ENCODE measurements at places on chromosomes 2 and 18.

DNA sequence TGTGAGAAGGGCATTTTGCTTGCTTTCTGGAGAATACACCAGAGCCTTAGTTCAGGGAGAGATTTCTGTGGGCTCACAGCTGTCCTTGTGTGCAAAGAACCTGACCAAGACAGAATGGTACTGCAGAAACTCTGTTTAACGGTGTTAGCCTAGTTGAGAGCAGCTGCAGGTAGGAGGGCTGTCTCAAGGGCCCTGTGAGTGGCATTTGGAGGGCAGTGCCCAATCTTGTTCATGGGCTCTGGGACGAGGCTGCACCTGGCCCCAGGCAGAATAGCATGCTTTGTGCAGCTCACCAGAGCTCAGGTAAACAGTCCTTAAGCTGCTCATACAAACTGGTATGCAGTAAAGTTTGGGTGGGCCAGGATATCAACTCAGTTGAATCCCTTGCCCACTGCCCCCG lies 16.9 kb upstream of the RGPD4 start:
- DNase-seq = no peak

- DNase-seq = no peak
Measured at GRCh38 chr18:77495982-77496690, 246.5 kb downstream of the GALR1 start.

DNA sequence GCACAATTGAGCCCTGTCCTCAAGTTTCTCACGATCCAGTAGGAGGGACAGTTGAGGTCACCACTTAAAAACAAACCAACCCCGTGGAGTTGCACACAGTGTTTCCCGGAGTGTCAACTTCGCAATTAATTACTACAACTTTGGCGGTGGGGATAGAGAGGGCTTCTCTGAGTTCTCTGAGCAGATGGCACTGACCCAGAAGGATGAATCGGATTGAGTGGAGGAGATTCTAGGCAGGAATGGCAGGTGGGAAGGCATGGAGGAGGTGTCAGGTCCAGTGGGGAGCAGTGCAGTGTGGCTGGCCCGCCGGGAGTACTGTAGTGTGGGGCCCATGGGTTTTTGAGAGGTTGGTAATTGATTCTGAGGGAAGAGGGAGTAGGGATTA lies 12.0 kb downstream of the SIX3 start:
- DNase-seq = no peak

- DNase-seq = no peak
Measured at GRCh38 chr18:38386146-38386545, 820.5 kb upstream of the CELF4 start.

DNA sequence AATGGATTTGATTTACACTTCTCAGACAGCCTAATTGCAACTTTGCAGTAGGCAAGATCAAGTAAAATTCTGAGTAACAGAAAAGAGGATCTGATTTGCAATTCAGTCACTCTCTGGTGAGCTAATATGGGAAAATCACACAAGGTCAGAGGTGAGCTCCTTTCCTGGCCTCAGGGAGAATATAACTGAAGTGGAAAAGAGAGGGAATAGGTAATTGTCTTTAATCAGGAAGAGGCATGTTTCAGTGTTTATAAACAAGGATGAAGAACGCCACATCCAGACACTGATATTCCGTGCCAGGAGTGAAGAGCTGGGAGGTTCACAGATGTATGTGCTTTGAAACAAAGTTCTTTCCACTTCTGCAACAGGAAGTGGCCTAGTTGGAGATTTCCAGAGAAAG lies 127.1 kb downstream of the ETAA1 start:
- no peak for DNase-seq

DNA sequence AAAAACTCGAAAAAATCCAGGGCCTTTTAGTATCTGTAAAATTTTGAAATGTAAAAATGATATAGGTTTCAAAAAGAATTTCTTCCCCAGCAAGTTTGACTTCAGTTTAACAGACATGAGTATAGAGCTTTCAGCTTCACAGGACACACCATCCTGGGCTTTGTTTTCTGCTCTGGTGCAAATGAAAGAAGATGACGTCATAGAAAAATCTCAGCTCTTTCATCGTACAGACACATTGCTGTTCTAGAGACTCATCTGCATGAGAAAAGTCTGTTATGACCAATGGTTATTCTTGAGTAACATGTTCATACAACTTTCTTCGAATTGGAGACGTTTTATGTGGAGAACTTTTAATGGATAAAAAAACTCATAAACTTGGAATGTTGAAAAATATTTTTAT lies 111.7 kb upstream of the DYNAP start:
- DNase-seq = no peak

DNA sequence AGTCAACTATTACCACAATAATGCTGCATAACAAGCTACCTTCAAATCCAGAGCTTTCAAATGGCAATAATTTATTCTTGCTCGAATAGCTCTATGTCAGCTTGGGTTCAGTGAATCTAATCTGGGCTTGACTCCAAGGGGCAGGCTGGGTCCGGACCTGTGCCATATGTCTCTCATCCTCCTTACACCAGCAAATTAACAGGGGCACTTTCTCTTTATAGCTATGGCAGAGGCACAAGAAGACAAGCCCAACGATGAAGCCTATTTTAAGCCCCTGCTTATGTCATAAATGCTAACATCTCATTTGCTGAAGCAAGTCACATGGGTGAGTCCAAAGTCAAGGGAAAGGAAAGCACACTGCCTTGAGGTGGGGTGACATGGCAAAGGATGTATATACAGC lies 13.3 kb upstream of the ZNF521 start:
- no peak for DNase-seq

- DNase-seq = no peak
Measured at GRCh38 chr2:211251016-211251415, 694.6 kb downstream of the CPS1 start.

DNA sequence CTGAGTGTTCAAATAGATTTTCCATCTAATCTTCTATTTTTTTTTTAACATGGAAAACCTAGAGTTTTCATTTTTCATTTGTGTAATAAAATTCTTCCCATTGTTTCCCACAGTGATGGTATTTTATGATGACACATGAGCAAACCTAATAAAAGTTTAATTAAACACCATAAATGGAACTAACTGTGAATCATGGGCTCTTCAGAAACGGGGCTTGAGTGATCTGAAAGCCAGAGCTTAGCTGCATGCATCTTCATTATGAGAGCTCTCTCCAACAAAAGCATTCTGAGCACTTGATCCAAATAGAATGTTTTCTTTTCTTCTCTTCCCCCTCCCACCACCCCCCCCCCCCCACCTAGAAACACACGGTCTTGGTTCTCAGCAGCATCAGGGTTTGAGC lies 82.1 kb upstream of the REV1 start:
- peak; percentile 5 for DNase-seq

GRCh38 chr2:227052879-227053278 lies 111.1 kb downstream of the COL4A4 start:
- DNase-seq = no peak

DNA sequence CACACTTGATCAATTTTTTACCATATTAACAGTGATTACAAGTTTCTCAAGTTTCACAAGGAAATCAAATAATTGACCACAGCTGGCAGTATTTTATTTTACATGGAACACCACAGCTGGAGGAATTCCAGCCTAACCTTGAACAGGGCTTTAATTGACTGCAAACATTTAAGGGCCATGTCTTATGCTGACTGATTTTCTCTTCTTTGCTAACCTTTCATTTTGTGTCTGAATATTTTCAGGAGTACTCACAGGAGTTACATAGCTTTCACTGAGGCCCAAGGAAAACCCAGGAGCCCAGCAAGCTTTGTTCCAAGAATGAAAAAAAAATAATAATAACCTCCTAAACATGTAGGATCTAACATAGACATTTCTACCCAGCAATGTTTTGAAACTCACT lies 49.6 kb downstream of the FRZB start:
- DNase-seq = no peak

- DNase-seq = no peak
Measured at GRCh38 chr2:119180892-119181291, 22.3 kb upstream of the C1QL2 start.

GRCh38 chr2:7812231-7812995 lies 869.4 kb upstream of the ID2 start:
- DNase-seq = peak; percentile 79

DNA sequence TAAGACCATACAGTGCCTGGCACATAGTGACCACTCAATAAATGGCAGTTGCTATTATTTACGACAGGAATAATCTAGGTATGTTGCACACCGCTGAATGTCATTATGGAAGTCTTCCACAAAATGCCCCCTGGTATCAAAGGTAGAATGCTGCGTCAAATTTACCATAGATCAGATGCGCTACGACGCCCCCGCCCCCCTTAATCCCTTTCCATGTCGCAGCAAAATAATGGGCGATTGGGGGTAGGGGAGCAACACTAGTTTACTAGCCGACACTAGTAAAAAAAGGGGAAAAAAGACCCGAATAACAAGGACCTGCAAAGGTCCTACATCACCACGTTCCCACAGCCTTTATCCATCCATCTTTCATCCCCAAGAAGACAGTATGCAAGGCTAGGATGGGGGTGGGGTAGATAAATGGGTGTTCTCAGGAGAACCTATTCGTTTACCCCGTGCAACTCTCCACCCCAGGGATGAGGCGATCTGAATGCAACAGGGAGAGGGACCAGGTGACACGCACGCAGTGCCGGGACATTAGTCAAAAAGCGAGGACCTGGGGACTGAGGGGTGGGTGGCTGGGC lies 455 bp downstream of the PREPL start:
- no peak for DNase-seq

- no peak for DNase-seq
Measured at GRCh38 chr18:49847524-49847923, 34.2 kb upstream of the ACAA2 start.

DNA sequence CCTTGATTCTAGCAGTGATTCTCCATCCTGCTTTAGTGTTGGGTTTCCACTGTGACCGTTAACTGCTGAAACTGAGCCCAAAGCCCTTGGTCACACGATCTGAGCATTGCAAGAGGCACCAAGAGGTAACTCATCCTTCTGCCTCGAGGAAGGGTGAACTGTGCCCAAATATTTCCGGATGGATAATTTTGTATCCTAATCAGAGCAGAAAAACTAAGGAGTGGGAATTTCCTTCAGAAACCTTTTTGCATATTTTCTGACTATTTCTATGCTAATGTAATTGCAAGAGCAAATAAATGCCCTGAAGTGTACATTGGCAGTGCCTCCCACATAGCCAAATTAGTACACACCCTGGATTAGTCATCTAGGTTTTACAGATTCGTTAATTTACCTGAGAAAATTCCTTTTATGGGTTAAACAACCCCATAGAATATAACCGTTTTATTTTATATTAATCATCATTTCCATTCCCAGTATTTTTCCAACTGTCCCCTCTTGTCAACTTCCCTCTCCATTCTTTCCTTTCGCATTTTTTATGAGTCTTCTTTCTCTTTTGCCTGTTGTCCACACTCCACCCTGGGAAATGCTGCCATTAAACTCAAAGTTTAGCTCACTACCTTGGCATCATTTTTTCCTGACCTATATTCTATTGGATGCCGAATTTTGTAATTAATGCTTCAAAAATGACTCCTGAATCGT lies 31.7 kb upstream of the COBLL1 start:
- no peak for DNase-seq

DNA sequence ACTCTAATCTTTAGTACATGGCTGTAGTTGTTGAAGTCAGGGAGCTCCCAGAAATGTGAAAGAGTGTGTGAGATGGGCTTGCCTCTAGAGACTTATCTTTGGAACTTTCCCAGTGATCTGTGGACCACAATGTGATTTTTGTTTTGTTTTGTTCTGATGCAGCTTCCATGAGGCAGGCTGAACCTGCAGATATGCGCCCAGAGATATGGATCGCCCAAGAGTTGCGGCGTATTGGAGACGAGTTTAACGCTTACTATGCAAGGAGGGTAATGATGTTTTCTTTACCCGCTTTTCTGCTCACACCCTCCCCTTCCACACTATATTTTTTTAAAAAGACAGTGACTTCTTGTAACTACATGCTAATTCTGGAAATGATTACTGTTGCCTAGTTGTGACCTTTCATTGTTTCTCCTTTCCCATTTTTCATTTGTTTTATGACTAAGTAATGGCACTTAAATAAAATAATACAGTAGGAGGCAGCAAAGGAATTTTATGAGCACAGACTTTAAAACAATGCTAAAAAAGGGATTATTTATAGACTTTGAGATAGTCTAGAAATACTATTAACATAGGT lies 29.3 kb downstream of the BCL2L11 start:
- DNase-seq = no peak

- DNase-seq = no peak
Measured at GRCh38 chr2:70336552-70336951, 34.7 kb upstream of the FAM136A start.

DNA sequence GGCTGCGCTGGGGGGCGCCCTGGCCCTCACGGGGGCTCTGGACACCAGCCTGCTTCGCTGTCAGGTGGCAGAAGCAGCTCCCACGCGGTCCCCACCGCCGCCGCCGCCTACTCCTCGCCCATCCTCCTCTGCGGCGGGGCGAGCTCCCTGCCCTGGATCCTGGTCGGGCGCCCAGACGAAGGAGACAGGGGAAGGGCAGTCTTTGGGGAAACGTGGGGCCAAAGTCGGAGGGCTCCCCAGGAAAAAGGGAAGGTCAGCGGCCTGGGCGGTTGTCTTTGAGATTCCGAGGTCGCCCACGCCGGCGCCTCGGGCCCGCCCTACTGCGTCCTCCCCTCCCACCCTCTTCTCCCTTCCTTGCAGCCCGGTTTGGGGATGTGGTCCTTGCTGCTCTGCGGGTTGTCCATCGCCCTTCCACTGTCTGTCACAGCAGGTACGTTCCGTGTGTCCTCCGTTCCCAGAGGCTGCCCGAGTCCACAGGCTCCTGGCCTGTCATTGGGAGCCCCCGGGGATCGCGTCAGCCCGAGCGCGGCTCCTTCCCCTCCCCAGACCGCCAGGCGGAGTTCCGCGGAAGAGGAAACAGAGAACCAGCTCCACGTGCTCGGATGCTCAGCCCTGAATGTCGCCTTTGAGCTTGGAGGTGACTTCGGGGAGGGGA lies 800 bp downstream of the IL1RL2 start:
- DNase-seq = peak; percentile 44

DNA sequence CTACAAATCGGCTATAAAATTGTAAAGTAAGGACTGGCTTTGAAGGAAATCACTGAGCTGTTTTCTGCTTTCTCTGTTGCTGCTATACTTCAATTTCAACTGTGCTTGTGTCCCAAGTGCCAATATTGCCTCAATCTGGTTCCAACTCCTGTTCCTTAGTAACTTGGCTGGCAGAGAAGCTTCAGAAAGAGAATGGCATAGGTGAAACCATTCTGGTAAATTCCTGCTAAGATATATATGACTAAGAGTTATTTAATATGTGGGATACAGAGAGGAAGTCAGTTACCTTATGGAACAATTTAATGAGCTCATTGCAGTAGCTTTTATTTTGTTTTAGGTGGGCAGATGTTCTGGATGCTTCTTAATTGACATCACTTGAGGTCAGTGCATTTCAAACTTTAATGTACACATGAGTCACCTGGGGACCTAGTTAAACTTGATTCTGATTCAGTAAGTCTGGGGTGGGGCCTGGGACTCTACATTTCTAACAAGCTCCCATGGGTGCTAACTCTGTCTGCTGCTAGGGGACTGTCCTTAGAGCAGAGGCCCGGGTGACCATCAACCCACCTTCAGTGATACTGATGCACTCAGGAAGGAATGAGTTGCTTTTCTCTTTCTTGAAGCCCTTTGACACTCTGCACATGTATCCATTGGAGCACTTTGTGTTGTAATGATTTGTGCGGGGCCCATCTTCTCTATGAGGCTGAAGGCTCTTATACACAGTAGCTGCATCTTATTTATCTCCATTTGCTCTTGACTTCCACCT lies 47.6 kb downstream of the LIPG start:
- DNase-seq = peak; percentile 33

All from astrocyte of the spinal cord (primary cell).